Stimulated activated CD8-positive, alpha-beta memory T cell treated with anti-CD3 and anti-CD28 coated beads, Interleukin-4, amount 100 ng/mL, for 4 hours (primary cell): ENCODE measurements at places on chromosomes 6 and 20.

DNA sequence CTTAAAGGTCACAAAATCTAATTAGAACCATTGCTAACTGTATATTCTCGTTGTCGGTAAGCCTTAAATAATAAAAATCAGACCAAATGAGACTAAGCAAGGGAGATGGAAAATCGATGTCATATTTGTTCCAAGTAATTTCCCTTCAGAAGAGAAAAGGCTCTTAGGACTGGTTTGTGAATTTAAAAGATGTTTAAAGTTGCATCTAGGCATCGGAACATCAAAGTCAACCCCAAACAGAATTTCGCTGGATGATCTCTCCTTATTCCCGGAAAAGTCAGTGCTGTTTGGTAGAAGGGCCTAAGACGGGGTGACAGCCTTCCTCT is 63.8 kb downstream of the NPEPL1 start:
- DNase-seq: no peak

DNA sequence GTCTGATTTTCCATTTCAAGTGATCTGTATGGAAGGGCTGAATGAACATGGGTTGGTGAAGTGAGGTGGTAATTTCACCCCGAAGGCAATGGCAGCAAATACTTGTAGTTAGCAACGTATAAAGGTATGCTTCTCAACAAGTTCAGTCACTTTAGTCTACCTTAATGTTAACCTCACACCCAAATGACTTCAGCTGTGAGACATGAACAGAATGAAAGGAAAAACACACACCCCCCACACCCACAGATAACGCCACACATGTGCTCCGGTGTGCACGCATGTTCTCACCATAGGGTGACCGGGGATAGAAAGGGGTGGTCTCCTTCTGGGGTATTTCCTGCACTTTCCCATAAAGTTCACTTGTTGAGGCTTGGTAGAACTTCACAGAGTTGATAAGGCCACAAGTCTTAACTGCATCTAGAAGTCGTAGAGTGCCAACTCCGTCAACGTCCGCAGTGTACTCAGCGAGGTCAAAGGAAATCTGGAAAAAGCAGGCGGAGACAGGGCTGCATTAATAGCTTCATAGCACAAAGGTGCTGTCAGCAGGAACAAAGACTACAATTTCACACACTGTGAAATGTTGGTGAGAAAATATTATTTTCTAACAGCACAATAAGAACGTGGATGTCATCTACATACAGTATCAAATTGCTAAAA is 284.8 kb downstream of the GMDS start:
- DNase-seq: no peak

DNA sequence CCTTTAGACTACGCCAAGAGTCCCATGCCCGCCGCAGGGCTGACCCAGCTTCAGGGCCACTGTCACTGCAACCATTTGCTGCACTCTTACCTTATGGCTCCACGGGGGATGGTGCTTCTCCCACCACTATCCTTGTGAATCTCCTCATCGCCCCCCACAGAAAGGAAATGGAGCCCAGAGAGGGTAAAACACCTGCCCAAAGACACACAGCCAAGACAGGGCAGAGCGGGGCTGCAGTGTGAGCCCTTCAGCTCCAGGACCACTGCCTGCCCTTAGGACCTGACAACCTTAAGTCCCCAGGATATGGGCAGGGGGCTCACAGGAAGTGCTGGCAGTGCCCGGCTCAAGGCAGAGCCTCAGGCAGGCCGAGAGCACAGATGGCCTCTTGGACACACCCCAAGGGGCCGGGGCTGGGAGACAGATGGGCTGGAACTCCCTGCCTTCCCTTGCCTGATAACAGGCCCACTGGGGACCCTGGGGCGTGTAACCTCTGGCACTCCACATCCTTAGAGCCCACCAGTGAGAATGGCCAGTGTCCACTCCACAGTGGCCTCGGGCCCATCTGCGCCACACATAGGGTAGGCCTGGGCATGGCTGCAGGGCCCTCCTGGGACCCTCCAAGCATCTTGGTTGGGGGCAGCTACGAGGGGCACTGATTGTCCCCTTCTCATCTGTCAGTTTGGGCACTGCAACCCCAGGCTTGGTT is 265.2 kb downstream of the TAF4 start:
- DNase-seq: no peak

DNA sequence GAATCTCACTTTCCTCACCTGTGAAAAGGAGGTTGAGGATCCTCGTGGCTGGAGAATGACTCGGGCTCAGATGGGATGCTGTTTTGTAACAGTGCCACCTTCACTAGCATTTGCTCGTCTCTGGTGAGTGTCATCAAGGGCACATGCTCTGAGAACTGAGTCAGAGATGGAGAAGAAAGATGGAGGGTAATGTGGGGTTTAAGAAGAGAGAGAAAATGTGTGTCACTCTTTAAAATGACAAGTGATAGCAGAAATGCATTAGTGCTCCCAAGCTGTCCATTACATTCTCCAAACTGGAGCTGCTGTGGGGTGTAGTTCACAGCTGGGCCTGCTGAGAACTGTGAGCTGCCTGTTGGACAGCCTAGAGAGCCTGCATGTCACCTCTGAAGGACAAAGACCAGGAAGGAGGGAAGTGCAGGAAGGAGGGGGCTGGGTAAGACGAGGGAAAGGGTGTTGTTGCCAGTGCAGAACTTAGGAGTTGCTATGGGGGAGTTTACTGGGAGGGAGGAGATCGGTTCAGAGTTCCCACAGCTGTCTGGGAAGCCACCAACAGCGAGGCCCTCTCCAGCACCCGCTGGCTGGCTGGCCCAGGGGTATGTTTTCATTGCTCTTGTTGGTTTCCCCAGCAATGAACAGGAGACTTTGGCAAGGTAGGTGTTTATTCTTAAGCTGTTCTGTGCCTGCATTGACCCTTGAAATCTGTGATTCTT is 19.8 kb downstream of the GMPR start:
- no peak for DNase-seq

GRCh38 chr6:121236984-121237383 is 97.3 kb downstream of the TBC1D32 start:
- no peak for DNase-seq

- DNase-seq: no peak
Measured at GRCh38 chr6:53179961-53180651, 31.5 kb upstream of the GCM1 start.

DNA sequence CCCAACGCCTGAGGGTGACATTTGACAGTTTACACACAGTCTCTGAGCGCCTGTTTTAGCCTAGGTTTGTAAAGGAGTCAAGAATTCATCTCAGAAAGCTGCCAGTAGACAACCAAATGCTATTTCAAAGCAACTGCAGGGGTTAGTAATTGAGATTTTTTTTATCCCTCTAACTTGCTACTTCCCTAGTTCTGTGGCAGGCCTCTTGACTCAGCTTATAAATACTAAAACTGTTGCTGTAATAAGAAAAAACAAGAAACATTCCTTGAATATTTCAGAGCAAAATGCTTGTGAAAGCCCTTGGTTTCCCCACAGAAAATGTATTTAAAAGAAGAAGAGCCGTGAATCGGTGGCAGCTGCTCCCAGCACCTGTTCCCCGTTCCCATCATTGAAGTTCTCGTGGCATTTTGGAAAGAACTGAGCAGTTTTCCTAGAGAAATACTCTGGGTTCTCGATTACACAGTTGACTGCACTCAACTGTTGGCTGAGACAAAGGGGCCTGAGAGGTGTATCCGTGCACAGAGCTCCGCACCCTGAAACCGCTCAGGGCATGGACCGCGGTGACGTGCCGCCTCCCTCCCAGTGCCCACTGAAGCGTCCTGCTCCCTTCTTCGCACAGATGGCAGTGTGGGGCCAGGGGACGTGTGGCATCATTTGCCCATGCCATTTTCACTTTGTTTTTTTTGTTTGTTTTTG is 20.9 kb downstream of the DLL1 start:
- no peak for DNase-seq

- DNase-seq: no peak
Measured at GRCh38 chr20:20498076-20498861, 130.4 kb downstream of the INSM1 start.

- no peak for DNase-seq
Measured at GRCh38 chr6:48067886-48068277, 43.1 kb downstream of the PTCHD4 start.

- no peak for DNase-seq
Measured at GRCh38 chr6:52136934-52137467, 49.2 kb upstream of the IL17A start.

DNA sequence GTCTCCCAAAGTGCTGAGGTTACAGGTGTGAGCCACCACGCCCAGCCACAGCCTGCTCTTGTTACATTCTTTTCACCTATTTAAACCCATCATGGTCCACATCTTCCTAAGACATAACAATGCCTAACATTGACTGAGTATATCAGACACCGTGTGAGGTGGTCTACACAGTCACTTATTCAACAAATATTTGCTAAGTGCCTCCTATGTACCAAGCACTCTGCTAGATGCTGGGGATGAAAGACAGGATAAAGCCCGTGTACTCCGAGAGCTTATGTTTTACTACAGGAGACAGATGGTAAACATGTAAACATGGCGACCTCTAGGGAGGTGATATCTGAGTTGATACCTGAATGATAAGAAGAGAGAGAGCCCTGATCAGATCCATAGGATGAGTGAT is 12.7 kb downstream of the BCL2L1 start:
- no peak for DNase-seq

GRCh38 chr20:25318471-25319240 is 70.8 kb downstream of the PYGB start:
- no peak for DNase-seq

DNA sequence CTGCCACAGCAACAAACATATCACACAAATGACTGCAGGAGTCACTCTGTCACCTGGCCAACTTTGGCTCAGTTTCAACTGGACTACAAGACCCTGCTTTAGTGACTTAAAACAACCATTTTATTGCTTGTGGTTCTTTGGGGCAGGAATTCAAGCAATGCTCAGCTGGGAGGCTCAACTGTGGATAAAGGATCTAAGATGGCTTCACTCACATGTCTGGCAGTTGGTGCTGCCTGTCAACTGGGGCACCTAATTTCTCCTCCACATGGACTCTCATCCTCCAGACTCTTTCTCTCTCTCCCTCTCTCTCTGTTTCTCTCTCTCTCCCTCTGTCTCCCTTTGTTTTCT is 2.8 kb upstream of the EPB41L2 start:
- no peak for DNase-seq

- no peak for DNase-seq
Measured at GRCh38 chr6:144986271-144986670, 701.1 kb downstream of the UTRN start.

- no peak for DNase-seq
Measured at GRCh38 chr6:87772597-87773530, 70.8 kb upstream of the AKIRIN2 start.

DNA sequence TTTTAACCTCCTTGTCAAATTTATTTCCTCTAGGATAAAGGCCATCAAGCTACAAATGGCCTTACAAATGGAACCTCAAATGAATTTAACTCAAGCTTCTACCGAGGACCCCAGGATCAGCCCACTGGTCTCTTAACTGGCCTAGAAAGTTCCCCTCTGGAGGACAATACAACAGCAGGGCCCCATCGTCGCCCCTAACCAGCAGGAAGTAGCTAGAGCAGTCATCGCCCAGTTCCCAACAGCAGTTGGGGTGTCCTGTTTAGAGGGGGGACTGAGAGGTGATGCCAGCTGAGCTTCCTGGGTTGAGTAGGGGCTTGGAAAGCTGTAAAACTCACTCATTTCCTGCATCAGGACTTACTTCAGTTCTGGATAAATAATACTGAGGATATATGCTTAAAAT is 25.6 kb downstream of the CEP85L start:
- DNase-seq: no peak

DNA sequence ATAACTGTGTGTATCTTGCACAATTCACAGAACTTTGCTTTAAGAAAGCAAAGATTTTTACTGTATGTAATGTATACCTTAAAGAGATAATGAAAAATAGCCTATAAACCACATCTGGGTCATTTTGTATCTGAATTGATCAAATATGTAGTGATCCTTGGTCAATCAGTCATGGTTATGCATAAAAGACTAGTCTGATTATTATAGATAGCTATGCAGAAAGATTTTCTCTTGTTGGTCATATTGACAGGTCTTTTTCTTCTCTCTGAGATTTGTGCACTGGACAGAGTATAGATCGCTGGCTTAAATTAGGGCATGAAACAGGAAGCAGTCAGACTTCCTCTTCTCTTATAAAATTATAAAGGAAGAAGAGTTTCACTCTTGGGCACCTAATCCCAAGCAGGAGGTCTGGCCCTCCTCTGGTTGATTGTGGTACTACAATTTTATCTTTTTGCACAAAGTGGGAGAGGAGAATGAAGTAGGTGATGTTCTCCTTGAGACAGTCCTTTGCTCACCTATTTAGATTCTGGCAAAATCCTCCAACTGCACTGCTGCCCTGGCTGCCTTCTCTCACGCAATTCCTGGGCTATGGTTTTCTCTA is 380.9 kb upstream of the RGS17 start:
- DNase-seq: no peak

DNA sequence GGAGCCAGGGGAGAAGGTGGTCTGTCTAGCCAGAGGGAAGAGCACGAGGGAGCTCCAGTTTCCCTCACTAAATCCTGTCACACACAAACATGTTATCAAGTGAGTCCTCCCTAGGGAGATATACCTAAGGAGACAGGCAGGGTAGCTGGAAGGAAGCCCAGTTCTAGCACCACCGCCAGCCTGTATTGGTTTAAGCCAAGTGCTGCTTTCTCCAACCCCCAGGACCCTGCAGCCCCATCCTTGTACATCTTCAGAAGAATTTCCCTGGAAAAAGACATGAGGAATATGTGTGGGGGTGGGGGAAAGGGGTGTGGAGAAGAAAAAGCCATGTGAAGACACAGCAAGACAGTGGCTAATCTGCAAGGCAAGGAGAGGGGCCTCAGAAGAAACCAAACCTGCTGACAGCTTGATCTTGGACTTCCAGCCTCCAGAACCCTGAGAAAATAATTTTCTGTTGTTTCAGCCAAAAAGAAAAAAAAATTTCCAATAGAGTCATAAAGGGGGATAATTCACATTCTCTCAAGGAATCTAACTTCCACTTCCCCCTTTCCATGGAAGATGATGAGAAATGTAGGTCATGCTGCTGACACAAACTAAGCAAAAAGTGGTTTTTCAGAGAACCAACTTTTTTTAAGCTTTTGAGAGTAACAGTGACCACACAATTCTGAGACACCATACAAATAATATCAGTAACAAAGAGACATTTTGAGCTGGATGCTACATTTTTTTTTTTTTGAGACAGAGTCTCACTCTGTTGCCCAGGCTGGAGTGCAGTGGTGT is 103.2 kb upstream of the PRDM1 start:
- no peak for DNase-seq

- DNase-seq: no peak
Measured at GRCh38 chr6:84026721-84027164, 6.8 kb upstream of the MRAP2 start.

- DNase-seq: no peak
Measured at GRCh38 chr20:51043811-51044210, 20.9 kb upstream of the KCNG1 start.
